Transverse colon (tissue), 4 donors: ENCODE measurements at places on chromosomes 16 and 17. TPM values are rescaled to one million over a fixed set of nuclear protein-coding genes. Genes with fewer than 3 reads are reported as not detected.

Gene OR1A1
- total RNA-seq = not detected

Gene UNC45B
- not detected for total RNA-seq

Gene IL34
- not detected for total RNA-seq

Gene C16orf46
- total RNA-seq = not detected

Gene DUSP3
- total RNA-seq = 52.7 TPM

Gene LMF1
- 21.1 TPM for total RNA-seq

Gene NGFR
- total RNA-seq = 3.3 TPM

Gene ARHGAP23
- total RNA-seq = 20.1 TPM

Gene TMUB2
- total RNA-seq = 59.8 TPM

Gene DNAI2
- not detected for total RNA-seq

Gene TBX6
- total RNA-seq = 2.2 TPM

Gene CPNE2
- total RNA-seq = 41.6 TPM

Gene PPP1R1B
- total RNA-seq = 509 TPM

Gene FBXL16
- total RNA-seq = 0.60 TPM

Gene MYH8
- total RNA-seq = not detected

Gene CRHR1
- total RNA-seq = not detected

Gene CBFA2T3
- 5.5 TPM for total RNA-seq

Gene SPATA22
- not detected for total RNA-seq

Gene PTGES3L
- not detected for total RNA-seq

Gene TTLL6
- 24.9 TPM for total RNA-seq

Gene GJD3
- not detected for total RNA-seq

Gene ITGAX
- not detected for total RNA-seq

Gene C16orf96
- total RNA-seq = not detected

Gene AANAT
- not detected for total RNA-seq

Gene CACNG1
- not detected for total RNA-seq

Gene FBF1
- total RNA-seq = 29.9 TPM
